ENCODE measurements at places on chromosomes 11 and 22.
A peak's percentile ranks its signal among the peaks of the same experiment; 100 is the strongest.

- DNase-seq = no peak
Observed at GRCh38 chr11:113241636-113242054, 72.7 kb upstream of the TTC12 start.

GRCh38 chr11:79678780-79679452 lies 238.1 kb upstream of the TENM4 start:
- no peak for DNase-seq

- no peak for DNase-seq
Observed at GRCh38 chr11:67465189-67465510, 3.9 kb downstream of the TMEM134 start.

- no peak for DNase-seq
Observed at GRCh38 chr11:84947970-84948580, 679.1 kb downstream of the DLG2 start.

GRCh38 chr22:21938071-21938822 lies 14.4 kb downstream of the PPM1F start:
- peak; percentile 67 for DNase-seq
